Ammon's horn (tissue), 1 donor: ENCODE measurements at places on chromosomes 2 and 18.

DNA sequence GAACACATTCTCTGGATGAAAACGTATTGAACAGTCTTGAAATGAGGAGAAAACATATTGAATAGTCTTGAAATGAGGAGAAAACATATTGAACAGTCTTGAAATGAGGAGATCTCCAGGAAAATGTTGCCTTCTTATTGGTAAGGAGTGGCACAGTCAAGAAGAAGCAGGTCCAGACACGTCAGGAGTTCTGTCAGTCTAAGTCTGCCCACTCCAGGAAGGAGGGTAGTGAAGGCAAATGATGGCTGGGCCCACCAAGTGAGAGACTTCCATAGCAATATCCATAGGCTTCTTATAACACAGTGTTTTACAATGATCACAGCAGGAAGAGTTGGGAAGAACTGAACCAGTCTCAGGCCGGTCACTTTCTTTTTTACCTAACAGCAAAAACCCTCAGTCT is 316.2 kb downstream of the ETAA1 start:
- no peak for DNase-seq

- no peak for DNase-seq
Observed at GRCh38 chr2:202432776-202433175, 56.6 kb downstream of the BMPR2 start.

DNA sequence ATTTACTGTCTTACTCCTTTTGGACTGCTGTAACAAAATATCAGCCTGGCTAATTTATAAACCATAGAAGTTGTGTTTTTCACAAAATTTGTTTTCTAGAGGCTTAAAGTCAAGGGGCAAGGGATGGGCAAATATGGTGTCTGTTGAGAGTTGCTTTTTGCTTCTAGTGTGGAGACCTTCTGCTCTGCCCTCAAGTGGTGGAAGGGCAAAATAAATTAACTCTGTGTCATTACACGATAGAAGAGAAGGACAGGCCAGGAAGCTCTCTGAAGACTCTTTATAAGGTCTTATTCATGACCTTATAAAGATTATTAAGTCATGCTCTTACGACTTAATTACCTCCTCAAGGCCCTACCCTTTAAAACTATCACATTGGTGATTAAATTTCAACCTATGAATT is 181.2 kb upstream of the LRATD1 start:
- DNase-seq: no peak

DNA sequence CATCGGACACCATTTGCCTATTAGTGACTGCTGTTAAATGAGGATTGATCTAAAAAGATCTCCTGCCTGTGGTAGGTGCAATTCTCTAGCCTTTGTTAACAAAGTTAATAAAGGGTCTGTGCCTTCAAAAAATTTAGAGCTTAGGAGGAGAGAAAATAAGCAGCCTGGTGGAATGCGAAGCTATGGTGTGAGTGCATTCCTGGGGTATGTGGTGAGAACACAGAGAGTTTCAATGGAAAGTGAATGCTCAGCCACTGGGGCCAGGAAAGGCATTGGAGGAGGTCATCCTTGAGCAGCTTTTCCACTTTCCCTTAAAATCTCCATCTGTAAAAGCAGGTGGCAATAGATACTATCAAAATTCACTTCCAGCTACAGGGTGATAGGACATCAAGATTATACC is 331.2 kb upstream of the LRATD1 start:
- DNase-seq: no peak

DNA sequence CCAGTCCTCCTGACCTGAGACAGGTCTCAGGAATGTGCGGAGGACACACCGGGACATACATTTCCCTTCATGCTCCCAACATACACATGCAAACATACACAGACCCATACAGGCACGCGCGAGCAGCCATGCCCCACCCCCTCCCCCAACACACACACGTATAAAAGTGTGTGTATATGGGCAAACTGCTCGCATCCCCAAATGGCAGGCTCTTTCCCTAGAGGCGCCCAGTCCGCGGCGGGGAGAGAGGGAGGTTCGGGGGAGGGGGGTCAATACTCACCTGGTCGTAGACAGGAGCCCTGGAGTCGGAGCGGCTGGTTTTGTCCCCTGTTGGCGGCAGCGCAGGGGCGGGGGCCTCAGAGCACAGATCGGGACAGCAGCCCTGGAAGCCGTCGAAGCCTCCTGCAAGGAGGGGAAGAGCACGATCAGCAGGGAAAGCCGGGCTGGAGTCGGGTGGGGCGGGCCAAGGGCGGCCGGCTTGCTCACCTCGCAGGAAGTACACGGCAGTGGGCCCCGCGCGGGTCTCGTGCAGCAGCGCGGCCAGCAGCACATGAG is 682 bp downstream of the DUSP2 start:
- no peak for DNase-seq

- DNase-seq: no peak
Observed at GRCh38 chr2:72915907-72916742, 1.2 kb upstream of the EMX1 start.

DNA sequence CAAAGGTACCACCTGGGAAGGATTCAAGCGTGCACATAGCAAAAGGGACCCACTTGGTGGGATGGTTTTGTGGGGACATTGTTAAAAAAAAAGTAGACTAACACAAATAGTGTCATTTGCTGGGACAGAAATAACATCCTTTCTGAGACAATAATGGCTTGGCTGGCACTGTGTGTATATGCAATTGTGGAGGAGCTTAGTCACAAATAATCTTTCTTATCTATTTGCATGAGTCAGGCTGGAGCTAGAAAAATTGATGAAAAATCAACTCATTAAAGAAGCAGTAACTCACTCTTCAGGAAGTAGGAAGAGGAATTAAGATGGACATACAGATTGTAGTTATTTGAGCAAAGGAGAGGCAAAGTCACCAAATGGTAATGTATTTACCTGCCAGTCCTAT is 29.5 kb upstream of the ITGB6 start:
- DNase-seq: no peak

GRCh38 chr2:102061286-102061699 is 69.5 kb downstream of the IL1R2 start:
- DNase-seq: no peak

DNA sequence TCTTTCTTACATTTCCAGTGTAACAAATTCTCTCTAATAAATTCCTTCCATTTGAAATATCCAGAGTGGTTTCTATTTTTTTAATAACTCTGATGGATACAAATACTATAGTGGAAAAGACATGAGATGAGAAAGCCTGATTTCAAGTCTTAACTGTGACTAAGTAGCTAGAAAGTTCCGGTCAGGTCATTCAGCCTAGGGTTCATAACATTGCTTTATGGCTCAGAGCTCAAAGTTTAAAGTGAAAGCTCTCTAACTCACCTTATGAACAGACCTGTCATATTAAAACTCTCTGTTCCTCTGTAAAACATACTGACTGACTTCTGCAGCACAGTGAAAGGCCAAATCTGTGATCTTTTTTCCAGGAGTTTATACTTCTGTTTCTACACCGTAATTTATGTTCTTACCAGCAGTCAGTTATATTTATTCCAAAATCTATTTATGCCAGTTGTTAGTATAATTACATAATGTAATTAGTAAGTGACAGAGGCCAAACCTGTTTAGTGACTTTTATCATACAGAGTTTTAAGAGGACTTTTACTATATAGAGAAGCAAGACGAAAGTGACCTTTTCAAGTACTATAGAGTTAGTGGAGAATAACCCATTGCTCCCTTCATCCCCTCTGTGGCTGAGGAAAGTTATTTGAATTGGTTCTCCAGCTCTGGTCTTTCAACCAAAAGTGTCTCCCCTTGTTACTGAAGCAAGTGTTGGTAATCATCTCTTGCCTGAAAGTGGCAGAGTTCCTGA is 118.8 kb upstream of the PDE1A start:
- DNase-seq: no peak

DNA sequence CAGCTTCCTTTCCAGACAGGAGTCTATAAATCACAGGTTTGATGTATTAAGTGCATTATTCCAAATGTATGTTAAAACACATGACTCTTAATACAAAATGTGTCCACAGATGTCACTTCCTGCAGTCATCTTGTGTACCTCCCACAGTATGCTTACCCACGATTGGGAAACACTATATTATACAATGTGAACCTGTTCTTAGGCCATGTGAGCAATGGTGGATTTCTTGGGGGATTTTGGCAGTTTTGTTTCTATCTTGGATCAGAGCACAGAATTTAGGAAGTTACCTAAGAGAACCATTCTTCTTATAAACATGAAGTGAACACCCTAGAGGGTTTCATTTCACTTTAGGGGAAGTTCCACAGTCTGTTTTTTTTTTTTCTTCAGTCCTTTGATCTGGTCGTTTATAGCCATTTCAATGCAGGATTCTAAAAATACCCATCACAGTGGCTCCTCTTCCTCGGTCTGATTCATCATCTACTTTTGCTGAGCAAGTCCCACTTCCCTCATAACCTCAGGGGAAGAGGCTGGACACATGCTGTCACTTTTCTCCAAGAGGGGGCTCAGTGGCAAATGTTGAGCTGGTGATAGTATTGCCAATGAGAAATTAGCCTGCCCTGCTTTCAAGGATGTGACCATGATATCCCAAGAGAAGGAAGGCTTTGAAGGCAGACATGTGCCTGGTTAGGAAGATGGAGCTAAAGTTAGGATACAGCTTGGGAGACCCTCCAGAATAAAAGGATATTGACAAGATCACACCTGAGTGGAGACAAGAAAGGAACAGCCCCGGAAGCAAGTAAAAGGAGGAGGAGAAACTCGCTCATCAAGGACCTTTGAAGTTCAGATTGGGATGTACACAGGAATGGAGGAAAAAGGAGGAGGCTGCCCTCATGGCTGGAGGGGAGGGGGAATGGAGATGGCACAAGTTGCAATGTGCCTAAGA is 22.6 kb downstream of the PLEK start:
- no peak for DNase-seq

GRCh38 chr18:21955757-21956652 is 213.4 kb upstream of the GATA6 start:
- DNase-seq: peak; percentile 75
